T-helper 1 cell treated with Interleukin-12 subunit alpha and Interleukin-12 subunit beta and Interleukin-4 antibody, amounts not matched to agents 30 ng/mL and 1 ng/mL, for 36 hours (primary cell): ENCODE measurements at places on chromosomes 4 and X. TPM values are rescaled to one million over a fixed set of nuclear protein-coding genes. Genes with fewer than 3 reads are reported as not detected.

Gene CTAG2
- not detected in 2 replicates for total RNA-seq

Gene LEF1
- 207 and 215 TPM in 2 replicates for total RNA-seq

Gene GUCY1B1
- total RNA-seq = 0.07 and 0.15 TPM in 2 replicates

Gene ING2
- 6.0 and 7.7 TPM in 2 replicates for total RNA-seq

Gene APELA
- not detected in 2 replicates for total RNA-seq

Gene TEX13D
- total RNA-seq = not detected in 2 replicates

Gene FGD1
- 0.07 TPM in 1 of 2 replicates, not detected in the other for total RNA-seq
